KG1 (cell line): ENCODE measurements at places on chromosomes 4 and X.

GRCh38 chr4:33649015-33649414 lies 2595.3 kb downstream of the ARAP2 start:
- no peak for DNase-seq

GRCh38 chrX:30702736-30703135 lies 49.5 kb downstream of the GK start:
- no peak for DNase-seq

- DNase-seq, result no peak
Observed at GRCh38 chrX:137792214-137792613, 226.3 kb downstream of the ZIC3 start.

GRCh38 chr4:38310446-38311043 lies 350.3 kb downstream of the PTTG2 start:
- no peak for DNase-seq

DNA sequence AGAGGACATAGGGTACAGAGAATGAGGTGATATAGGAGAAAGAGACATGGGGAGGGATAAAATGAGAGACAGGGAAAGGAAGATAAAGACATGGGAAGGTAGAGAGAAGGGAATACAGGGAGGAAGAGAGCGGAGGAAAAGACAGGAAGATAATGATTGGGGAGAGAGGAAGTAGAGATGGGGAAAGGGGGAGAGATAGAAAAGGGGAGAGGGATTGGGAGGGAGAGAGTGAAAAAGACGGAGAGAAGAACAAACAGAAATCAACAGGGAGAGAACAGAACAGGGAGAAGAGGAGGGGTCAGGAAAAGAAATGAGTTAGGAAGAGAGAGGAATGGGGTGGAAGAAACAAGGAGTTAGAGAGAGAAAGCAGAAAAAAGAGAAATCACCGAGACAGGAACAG lies 4.6 kb downstream of the GRIPAP1 start:
- no peak for DNase-seq

DNA sequence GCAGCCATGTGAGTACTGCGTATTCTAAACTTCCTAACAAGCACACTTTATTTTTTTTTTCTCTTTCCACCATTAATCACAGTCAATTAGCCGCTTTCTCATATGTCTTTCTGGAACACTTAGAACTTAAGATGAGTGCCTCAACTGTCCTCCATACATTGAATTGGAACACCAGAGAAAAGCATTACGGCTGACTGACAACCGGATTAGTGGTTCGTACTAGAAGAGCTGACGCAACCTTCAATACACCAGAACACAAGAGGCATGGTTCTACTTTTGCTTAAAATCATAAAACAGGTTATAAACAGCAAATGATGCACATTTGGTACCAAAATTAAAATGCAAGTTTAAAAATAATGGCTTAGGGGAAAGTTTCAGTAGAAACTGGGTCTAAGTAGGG lies 3.3 kb downstream of the TMEM47 start:
- DNase-seq, result no peak

DNA sequence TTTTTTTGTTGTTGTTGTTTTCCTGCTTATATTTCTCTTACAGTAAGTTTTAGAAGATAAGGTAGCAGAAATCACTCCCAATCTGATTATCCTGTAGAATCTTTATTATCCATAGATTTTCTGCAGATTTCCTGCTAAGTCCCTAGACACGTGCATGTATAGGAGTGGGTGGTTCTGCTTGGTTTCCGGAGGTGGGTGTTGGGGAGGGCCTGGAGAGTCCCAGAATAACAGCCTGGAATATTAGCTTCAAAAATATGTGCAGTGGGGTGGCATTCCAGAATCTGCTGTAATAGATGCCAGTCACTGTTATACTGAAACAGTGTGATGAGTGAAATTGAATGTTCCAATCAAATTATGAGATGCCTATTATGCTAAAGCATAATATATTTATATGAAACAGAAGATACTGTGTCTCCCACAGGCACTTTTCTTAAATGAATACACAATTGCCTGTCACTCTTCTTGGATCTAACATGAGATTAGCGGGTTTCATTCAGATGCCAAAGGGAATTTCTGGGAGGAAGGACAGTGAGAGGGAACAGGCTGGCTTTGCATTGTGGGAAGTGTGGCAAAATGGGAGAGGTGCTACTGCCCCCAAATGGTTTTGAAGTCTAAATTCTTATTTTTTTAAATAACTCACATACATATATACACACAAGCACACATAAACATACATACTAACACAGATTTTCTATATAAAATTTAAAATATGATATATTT lies 37.6 kb downstream of the C4orf50 start:
- DNase-seq, result no peak

DNA sequence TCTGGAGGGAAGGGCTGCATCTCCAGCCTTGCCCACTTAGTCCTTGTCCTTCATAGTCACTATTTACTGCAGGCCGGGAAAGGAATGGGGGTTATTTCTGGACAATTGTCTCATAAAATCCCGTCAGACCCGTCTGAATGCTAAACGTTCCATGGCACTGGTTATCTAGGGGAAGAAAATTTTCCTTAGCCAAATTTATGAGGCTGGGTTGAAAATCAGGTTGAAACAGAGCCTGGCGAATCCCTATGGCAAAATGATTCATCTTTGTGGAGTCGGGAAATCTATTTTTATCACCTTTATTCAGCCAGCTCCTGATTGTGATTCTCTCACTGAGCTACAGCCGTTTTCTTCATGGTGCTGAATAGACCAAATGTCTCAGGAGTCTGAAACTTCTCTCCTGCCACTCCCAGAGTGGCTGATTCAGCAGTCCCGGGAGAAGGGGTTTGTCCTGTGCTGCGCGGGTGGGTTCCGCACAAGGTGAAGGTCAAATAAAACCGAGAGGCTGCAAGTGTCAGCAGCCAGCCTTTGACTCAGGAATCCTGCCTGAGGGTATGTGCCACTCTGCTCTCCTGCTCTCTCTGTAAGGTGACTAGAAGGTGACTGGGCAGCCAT lies 1.0 kb downstream of the LIMCH1 start:
- no peak for DNase-seq

GRCh38 chr4:82090717-82091116 lies 283.1 kb downstream of the HNRNPD start:
- DNase-seq, result no peak

GRCh38 chr4:98626350-98626749 lies 32.1 kb downstream of the TSPAN5 start:
- no peak for DNase-seq

DNA sequence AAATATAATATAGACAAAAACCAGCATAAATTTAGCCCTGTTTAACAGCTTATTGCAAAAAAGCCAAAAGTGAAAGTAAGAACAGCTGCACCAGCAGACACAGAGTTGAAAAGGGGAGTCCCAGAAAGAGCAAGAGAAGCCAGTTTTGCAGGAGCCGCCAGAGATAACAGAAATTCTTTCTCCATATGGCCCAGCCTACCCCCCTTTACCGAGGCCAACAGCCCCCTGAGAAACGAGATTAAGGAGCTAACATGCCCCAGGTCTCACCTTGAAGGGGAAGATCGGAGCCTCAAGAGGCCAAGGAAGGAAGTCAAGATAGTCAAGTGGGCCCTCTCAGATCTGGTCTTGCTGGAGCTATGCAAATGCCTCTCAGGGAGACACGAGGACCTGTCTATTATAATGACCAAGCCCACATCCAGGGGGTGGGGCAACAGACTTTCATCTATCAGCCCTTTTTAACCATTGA lies 4.8 kb downstream of the ACOX3 start:
- no peak for DNase-seq

DNA sequence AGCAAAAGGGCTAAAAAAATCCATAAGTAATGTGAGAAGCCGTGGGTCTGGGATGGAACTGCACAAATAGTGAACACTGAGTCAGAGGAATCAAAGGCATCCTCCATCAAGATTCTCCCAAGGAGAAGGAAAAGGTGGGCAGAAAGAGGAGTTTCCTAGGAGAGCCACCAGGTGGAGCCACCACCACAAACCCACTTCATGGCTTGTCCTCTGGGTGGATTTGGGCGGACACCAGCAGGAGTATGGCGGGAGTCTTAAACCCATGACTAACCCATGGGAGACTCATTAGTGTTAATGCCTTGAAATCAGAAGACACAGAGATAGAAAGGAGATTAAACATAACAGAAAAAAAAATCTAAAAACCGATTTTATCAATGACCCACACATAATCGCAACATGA lies 147.7 kb downstream of the SH3KBP1 start:
- DNase-seq, result peak; percentile 14

DNA sequence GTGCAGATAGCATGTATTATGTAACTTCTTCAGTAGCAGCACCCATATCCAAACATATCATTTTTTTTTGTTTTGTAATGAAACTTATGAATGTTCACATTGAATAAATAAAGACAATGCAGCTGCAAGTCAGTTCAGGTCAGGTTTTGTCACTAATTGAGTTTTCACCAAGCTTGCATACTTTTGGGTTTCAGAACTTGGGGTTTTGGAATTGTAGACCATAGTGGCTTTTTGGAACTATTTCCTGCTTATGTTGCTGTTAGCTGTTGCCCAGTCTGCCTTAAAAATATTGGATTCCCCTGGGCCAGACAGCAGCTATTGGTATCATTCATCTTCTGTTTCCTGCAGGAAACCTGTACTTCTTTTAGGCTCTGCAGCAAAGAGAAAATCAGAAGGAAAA lies 113.4 kb upstream of the LIMCH1 start:
- DNase-seq, result no peak

DNA sequence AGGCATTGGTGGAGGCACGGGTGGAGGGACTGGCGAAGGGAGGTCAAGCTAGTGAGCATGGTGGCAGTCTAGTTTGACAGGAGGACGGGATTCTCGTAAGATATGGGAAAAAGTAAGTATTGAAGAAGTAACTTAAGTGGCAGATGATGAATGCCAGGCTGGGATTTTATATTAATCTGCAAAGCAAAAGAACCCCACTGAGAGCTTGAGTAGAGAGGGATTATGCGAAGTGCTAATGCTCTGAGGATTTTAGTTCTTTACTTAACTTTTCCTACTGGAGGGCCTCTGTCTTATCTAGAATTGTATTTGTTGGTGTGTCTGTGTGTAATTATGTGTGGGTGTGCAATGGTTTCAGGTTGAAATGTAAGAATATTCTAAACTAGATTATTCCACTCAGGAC lies 327.9 kb downstream of the FAT4 start:
- no peak for DNase-seq

GRCh38 chrX:105553118-105553517 lies 269.2 kb upstream of the NRK start:
- no peak for DNase-seq

GRCh38 chrX:100297728-100298127 lies 112.3 kb downstream of the PCDH19 start:
- no peak for DNase-seq

DNA sequence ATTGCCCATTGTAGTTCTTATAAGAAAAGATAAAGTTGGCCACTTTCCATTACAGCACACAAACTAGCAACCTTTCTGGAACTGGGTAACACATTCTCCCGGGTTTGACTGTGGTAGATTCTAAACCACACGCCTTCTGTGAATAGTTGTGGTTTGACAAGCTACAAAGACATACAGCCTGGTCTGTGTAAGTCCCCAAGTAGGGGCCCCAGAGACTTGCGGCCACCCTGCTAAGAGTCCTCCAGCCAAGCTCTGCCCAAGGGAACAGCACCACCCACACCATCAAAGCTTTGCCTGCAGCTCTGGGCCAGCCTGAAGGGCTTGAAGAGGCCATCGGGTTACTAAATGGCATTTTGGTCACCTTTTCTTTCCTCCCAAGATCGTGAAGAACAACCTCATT lies 203.4 kb downstream of the MAML3 start:
- peak; percentile 49 for DNase-seq

- no peak for DNase-seq
Observed at GRCh38 chrX:71556036-71556435, 22.2 kb upstream of the GCNA start.

DNA sequence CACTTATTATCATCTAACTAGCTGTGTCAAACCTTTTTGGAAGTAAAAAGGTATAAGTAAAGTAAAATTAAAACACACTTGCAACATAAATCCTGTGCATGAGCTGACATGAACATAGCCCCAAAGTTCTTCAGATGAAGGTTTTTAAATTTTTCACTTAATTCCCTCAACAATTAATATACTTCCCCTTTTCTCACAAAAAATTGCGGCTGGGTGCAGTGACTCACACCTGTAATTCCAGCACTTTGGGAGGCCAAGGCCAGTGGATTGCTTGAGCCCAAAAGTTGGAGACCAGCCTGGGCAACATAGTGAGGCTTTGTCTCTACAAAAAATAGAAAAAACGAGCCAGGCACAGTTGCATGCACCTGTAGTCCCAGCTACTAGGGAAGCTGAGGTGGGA lies 16.8 kb downstream of the RASGEF1B start:
- no peak for DNase-seq

GRCh38 chr4:140395668-140396067 lies 22.2 kb downstream of the SCOC start:
- no peak for DNase-seq

GRCh38 chr4:111923786-111924185 lies 221.5 kb upstream of the FAM241A start:
- DNase-seq, result no peak

- no peak for DNase-seq
Observed at GRCh38 chrX:11591723-11592346, 73.9 kb downstream of the ARHGAP6 start.

- no peak for DNase-seq
Observed at GRCh38 chrX:70001269-70001668, 48.5 kb downstream of the AWAT2 start.

DNA sequence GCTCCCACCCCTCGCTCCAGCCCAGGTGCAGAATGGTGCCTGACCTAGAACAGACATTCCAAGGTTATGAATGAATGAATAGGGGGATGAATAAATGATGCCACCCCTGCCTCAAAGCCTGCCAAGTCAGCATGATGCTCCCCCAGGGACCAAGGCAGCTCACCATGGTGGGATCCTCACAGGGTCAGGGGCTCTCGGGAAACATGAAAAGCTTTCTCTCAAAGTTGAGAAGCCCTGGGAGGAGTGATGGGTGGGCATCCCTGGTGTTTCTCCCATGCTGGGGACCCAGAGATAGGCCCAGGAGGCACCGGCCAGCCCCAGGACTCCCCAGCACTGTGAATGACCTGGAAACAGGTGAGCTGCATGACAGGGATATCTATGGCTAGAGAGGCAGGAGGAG lies 58.9 kb downstream of the HTRA3 start:
- DNase-seq, result no peak

DNA sequence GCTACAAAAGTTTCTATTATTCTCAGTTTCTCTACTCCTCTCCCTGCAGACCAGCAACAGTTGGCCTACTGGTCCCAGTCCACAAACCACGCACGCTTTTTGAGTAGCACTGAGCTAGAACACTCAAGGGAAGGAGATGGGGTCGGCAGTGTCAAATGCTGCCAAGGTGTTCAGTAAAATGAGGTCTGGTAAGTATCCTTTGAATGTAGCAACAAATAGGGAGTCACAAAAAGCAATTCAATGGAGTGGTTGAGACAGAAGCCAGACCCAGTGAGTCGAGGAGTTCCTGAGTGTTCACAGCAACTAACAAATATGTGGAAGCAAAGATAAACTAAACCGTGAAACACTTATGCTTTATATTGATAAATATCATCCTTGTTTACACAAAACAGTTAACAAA lies 355.7 kb downstream of the MID1IP1 start:
- no peak for DNase-seq
